Right kidney (tissue), 9 donors: ENCODE measurements at places on chromosomes 7 and 10.
A peak's percentile ranks its signal among the peaks of the same experiment; 100 is the strongest.

DNA sequence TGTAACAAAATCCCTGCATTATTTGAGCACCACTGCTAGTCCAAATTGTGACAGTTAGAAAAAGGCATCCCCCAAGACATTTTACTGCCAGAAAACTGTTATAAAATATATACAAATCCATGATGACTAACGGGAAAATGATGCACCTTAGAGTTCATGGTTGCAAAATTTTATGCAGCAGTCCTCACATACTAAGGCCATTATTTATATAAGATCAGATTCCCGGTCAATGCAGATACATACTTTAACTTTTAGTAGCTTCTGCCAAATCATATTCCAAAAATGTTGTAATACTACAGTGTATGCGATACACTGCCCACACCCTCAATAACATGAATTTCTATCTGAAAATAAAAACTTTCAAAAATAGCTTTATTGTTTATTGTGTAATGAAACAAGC lies 239.9 kb upstream of the ZNF32 start:
- DNase-seq: no peak

DNA sequence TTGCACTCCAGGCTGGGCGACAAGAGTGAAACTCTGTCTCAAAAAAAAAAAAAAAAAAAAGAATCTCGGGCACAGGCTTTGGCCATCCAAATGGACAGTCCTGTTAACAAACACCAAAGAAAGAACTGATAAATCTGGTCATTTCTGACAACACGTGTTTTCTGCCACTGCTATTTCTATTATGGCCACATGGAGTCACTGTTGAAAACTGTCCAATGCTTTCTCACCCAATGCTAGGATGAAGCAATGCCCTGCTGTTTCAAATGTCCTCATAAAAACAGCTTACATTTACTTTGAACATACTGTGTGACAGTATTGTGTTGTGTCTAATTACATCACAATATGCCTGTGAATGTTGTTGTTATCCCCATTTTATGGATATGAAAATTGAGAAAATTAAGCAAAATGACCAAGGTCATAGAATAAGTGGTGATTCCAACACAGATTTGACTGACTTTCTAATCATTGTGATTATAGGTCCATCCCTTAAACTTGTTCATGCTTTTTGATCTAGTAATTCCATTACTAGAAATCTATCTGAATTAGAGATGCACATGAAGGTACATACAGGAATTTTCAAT lies 19.9 kb upstream of the MAP3K8 start:
- no peak for DNase-seq

- DNase-seq: no peak
Measured at GRCh38 chr7:5361446-5362127, 62.0 kb downstream of the TNRC18 start.

- DNase-seq: peak; percentile 35
Measured at GRCh38 chr10:120085096-120085796, 192.7 kb downstream of the SEC23IP start.

- DNase-seq: no peak
Measured at GRCh38 chr10:62583876-62584615, 209.9 kb downstream of the ZNF365 start.

DNA sequence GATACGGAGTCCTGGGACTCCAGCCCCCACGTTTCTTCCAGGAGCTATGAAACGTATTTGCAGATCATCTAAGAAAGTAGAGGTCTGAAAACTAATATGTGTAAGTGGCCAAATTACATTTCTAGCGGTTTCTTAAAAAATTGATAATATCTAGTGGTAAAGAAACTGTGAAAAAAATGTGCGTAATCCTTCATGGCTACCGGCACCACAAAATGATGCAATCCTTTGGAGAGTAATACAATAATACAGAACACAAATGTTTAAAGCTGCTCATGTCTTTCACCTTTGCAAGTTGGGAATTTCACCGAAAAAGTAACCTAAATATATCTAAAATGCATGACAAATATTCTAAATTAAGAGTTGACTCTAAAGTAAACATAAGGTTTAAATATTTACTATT lies 742.1 kb downstream of the GRID1 start:
- DNase-seq: no peak

- no peak for DNase-seq
Measured at GRCh38 chr7:37656913-37657530, 26.5 kb upstream of the GPR141 start.

GRCh38 chr7:128672927-128673517 lies 930 bp downstream of the GARIN1A start:
- DNase-seq: peak; percentile 21

- no peak for DNase-seq
Measured at GRCh38 chr7:26480156-26480555, 188.5 kb downstream of the SNX10 start.

GRCh38 chr7:44765579-44766415 lies 17.1 kb downstream of the ZMIZ2 start:
- DNase-seq: no peak

- no peak for DNase-seq
Measured at GRCh38 chr10:108736111-108736510, 1187.2 kb downstream of the XPNPEP1 start.

- DNase-seq: no peak
Measured at GRCh38 chr10:3516234-3516922, 268.6 kb downstream of the KLF6 start.

- DNase-seq: no peak
Measured at GRCh38 chr7:79451580-79451979, 1.9 kb downstream of the MAGI2 start.

GRCh38 chr7:47153576-47153975 lies 428.3 kb downstream of the TNS3 start:
- peak; percentile 57 for DNase-seq

GRCh38 chr10:97466755-97467154 lies 20.8 kb downstream of the ZDHHC16 start:
- no peak for DNase-seq

DNA sequence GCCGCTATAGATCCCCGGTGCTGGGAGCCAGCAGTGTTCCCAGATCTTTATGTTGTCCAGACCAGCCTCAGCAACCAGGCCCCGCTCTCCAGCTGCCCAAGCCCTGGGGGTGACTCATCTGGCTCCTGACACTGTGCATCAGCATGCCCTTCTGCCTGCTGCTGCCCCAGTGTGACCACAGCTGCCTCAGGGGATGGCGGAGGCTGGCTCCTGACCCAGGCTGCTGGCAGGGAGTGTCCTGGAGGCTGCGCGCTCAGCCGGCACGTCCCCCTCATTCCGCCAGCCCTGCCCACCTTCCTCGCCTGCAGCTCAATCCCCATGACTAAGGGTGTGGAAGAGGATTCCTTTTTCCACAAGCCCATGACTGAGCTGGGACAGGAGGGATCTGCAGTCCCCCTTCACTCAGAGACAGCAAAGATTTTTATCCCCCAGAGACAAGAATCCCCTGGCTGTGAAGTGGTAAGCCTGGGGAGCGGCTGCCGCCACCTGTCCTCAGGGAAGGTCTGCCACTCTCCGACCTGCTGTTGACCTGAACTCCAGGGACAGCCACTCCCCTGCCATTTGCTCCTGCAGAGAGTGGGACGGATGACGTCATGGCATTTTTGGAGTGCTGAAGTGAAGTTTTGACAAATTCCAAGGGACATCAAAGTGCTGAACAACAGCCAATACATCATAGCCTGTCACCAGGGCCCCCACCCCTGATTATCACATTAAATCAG lies 182.8 kb upstream of the BMPER start:
- peak; percentile 71 for DNase-seq

DNA sequence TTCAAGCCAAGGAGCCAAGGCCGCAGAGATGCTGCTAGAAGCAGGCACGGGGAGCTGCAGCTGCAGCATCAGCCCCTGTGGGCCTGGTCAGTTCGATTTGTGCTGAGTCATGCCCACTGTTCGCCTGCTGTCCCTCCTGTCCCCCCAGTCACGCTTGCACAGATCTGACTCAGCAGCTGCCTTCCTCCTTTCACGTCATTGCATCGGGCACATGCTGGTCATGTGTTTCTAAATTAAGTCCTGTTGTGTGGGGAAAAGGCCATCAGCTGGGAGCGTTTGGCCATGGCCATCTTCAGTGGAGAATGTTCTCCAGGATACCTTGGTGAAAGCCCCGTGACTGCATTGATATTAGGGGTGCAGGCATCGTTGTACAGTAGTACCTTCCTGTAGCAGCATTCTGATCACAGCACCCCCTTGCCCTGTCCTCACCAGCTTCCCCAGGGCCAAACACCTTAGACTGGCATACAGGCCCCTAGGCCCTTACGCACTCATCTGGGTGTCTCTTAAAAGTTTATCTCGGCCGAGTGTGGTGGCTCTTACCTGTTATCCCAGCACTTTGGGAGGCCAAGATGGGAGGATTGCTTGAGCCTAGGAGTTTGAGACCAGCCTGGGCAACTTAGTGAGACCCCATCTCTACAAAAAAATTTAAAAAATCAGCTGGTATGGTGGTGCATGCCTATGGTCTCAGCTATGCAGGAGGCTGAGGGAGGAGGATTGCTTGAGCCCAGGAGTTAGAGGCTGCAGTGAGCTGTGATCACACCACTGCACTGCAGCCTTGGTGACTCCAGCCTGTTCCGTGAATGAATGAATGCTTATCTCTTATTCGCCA lies 23.2 kb downstream of the POR start:
- DNase-seq: no peak

- no peak for DNase-seq
Measured at GRCh38 chr7:102434039-102434486, 688 bp downstream of the ORAI2 start.

DNA sequence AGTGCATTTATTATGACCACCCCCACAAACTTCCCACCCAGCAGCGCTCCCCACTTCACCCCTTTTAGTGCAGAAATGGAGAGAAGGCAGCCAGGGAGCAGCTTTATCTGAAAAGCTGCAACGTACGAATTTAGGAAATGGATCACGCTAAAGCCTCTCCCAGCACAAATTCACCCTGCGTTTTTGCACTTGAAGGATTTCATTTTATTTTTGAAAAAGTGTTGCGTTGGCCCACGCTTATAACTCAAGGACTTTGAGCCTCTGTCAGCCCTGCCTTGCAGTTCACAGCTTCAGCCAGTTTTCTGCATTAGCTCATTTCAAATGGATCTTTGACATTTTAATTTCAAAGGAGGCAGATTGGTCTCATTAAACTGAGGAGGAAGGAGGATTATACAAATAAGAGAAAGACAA lies 556.1 kb downstream of the KCNMA1 start:
- no peak for DNase-seq

- DNase-seq: no peak
Measured at GRCh38 chr7:134355927-134356326, 39.2 kb upstream of the SLC35B4 start.

DNA sequence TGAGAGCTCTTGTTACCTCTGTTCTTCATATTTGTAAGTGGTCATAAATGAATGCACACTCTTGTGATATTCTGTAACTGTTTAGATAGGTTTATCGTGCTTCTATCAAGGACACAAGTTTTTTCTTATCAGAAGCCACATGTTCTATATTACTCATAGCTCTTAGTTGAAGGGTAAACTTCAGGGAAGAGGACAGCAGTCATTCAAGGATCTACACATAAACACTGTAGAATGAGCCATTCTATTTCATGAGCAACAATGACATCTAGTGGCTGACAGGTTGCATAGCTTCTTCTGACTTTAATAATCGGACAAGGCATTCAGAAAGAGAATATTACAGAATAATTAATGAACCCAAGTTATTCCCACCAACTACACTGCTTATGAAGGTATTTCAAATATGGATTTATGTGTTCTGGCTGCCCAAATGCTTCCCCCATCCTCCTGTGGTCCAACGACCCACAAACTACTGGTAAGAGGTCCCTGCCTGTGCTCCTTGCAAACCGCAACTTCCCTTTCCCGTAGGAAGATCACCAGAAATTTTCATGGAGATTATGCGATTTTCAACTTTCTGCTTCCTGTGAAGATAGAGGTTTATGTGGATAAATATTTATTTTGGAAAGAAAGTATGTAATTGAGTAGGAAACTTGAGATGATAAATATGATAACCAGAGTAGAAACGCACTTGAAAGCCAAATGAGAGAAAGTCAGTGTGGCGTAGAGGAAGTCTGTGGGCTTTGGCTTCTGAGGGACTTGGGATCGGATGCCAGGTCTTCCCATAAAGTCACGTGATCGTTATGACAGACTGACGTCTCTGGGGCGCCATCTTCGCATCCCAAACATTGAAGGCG lies 16.8 kb upstream of the ABCB5 start:
- peak; percentile 22 for DNase-seq

DNA sequence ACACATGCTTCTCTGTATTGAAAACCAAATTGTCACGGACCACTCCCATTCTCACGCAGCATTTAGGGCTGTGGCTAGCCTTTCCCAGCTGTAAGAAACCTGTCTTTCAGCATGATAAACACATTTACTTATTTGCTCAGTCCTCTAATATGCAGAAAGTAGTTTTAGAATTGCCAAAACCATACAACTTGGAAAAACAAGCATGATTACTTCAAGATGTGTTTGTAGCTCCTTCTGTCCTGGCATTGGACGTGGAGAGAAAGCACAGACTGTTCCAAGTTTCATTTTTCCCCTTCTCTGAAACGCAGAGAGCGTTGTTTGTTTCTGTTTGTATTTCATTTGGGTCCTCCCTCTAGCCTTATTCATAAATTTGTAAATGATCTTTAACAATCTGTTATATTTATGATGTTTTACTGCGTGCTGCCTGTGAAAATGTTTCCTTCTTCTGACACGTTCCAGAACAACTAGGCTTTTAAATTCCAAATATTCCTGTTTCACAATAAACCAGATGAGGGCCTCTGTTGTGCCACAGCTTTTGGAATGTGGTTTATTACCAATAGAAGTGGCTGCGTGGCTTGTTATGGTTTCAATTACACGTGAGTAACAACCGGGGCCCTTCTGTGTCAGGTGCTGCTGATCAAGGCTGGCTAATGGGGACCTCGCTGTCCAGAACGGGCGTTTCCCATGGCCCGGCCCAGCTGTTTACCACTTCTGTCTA lies 26.1 kb downstream of the MNX1 start:
- DNase-seq: no peak

- DNase-seq: no peak
Measured at GRCh38 chr10:132805599-132805998, 19.7 kb upstream of the NKX6-2 start.

GRCh38 chr7:108222236-108222892 lies 92.2 kb upstream of the LAMB4 start:
- no peak for DNase-seq

- no peak for DNase-seq
Measured at GRCh38 chr10:8616166-8616565, 561.7 kb downstream of the GATA3 start.
